Globus pallidus (tissue), 1 donor: ENCODE measurements at places on chromosomes 6 and 20.

DNA sequence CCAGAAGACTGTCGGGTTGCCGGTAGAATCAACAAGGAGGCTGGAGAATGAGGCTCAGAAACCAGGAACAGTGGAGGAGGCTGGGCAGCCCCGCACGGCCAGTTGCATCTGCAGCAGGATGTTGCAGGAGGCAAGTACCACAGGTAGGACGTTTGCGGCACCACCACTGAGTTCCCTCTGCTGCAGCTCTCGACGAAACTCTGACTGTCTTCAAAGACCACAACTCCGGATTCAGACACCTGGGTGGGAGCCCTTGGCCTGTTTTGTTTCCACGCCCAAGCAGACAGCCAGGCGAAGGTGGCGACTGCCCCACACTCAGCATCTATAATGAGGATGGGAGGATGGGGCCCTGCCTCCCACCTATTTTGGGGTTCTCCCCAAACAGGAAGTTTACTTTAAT is 218.2 kb downstream of the ZDHHC14 start:
- no peak for DNase-seq

GRCh38 chr6:165146456-165146855 is 162.9 kb downstream of the C6orf118 start:
- peak; percentile 81 for DNase-seq

- no peak for DNase-seq
These were observed 190.3 kb upstream of the SLC24A3 start for GRCh38 chr20:19022118-19022575.

DNA sequence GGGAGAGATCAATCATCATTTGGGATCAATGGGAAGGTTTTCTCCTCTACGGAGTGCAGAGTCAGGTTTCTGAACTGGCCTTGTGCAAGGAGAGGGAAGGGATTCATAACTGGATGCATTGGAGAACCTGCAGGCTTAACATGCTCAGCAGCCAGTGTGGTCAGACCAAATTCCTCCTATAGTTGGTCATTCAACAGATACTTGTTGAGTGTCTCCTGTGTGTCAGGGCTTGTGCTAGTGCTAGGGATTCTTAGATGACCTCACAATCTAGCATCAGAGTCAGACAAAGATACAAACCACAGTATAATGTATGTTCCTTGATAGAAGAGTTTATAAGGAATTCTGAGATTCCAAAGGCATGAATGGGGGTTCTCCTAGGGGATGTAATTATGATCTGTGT is 23.9 kb downstream of the RALY start:
- DNase-seq: no peak

DNA sequence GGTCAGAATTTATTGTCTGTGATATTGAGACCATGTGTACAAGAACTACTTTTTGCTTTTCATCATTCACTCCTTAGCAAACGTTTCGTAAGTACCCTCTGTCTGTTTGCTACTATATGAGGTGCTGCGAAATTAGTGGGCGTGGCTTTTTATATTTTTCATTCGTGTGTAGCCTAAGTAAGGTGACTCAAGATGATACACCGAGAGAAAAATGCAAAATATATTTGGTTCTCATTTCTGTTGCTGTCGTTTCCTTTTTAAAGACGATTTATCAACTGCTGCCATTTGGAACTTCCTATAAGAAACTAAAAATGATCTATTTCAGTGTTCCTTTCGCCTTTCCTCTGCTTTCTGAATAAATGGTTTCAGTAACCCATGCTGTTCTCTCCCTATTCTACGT is 61.2 kb downstream of the VAPB start:
- no peak for DNase-seq

DNA sequence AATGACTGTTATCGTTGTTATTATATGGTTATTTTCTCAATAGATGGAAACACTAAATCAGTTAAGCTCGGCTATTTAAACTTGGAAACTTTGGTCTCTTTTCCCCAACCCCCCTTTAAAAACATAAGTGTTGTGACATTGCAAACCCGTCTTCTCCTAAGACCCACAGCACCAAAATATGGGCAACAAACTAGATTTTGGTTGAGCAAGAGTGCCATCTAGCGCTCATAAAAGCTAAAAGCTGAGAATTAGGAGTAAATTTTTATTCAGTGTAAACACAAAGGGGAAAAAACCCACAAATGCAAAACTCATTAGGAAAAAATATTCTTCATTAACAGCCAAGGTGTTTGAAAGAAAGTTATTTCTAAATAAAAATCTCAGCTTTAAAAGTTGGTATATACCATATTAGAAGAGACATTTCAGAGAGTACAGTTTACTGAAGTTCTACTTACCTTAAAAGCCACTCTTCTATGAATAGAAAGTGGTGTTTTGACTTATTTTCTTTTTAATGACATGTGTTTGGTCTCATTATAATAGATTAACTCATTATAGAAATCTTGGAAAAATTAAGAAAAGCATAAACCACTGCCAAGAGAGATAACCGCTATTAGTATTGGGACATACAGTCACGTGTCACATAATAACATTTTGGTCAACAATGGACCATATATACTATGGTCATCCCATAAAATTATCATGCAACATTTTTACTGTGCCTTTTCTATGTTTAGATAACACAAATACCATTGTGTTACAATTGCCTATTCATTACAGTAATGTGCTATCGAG is 21.1 kb downstream of the SESN1 start:
- peak; percentile 79 for DNase-seq

- peak; percentile 80 for DNase-seq
These were observed at the start of gene ZSCAN16 for GRCh38 chr6:28124350-28124970. TSS of gene ZSCAN16 (plus strand) at chr6:28124609. CDS start at chr6:28125444, 835 bp downstream.

GRCh38 chr20:19070026-19070425 is 142.4 kb upstream of the SLC24A3 start:
- no peak for DNase-seq

GRCh38 chr20:774016-774659 is 5.8 kb upstream of the SLC52A3 start:
- DNase-seq: no peak

- no peak for DNase-seq
These were observed 18.3 kb downstream of the KIF6 start for GRCh38 chr6:39706819-39707335.

DNA sequence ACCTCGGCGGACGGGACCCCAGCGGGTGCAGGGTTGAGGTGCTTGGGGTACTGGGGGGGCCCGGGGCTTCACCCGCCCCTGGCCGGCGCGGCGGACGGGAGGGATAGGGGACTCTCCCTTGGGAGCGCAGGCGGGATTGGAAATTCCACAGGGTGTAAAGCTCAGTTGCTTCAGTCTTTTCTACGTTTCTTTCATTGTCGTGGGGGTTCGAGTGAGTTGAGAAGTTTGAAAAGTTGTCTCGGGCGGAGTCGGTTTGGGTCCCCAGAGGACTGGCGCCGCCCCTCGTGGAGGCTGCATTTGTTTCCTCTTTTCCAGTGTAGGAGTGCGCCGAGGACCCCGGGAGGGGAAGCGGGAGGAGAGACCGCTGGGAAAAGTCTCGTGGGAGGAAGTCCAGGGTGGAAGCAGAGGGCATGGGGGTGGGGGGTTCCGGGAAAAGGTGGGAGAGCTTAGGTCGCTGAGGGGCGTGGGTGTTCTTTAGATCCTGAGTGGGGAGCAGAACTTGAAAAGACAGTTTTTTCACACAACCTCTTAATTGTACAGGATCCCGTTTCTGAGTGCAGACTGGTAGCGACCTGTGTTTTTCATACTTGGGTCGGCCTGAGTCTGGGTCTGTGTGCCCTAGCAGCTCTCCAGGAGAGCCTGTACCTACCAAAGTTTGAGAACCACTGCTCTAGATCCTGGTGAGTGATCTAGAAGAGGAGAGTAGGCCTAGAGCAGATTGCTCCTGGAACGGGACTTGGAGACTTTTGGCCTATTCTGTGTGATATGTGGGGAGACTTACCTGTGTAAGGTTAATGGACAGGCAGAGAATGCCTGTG is 495 bp downstream of the FAM83B start:
- DNase-seq: no peak

DNA sequence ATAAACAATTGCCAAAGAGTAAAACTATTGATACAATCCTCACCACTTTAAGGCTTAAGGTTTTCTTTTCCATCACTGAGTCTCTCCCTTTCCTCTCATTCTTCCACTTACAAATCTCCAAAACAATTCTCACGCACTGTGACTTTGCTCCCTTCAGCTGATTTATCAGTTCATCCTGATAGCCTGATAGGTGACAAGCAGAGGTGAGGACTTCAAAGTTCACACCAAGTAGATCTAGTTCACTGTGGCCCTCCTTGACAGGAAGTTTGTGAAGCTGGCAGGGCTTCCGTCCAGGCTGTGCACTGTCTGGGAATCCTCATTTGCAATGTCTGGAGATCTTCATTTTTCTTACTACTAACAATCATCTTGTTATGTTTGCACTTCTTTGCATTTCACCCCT is 35.2 kb upstream of the POU5F1 start:
- no peak for DNase-seq

DNA sequence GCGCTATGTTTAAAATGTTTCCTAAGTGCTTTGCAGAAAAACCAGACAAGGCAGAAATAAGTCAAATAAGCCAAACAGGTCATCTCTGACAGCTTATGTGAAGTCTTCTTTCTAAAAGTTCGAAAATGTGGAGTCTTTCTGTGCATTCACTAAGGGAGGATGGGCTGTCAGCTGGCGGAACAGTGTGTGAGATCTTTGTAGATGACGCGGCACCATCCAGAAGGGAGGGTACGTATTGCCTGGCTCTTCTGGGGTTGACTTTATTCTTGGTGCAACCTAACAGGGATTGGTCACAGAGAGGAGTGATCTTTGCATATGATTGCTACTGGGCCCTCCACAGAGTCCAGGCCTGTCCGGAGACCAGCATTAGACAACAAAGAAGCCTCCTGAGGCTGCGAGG is 114.5 kb upstream of the EDN1 start:
- peak; percentile 66 for DNase-seq

DNA sequence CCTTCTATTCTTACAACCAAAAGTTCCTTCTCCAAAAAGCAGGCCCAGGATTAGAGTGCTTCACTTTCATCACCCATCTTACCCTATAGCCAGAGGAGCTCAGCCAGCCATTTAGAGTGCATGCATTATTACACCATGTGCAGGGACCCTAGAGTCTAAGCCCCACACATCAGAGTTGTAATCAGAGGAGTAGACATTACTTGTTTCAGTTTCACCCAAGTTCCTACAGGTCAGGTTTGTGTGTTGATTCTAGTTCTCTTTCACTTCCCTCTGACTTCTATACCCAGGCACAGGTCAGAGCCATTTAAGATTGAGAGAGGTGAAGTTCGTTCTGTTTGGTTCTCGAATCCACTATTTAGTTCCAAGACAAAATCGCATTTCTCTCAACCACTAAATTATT is 16.3 kb upstream of the ARFGEF3 start:
- no peak for DNase-seq

DNA sequence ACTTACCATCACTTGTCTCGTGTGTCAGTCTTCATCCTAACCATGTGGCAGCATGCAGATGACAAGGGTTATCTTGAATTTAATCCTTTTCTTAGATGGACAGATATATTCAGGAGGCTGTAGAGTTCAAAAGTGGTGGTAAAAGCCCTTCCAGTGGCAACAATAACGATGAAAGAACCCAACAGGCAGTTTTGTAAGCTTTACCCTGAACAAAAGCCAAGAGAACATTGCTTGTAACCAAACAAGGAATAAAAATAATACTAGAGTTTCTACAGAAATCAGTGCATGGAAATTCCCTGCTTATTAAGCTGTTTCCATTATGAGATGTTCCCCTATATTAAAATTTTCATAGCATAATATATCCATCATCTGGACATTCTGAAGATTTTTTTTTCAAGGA is 69.7 kb downstream of the PDE7B start:
- DNase-seq: no peak

- DNase-seq: no peak
These were observed 49.4 kb downstream of the PIGU start for GRCh38 chr20:34627458-34627857.

GRCh38 chr6:96683819-96684528 is 121.0 kb downstream of the FHL5 start:
- no peak for DNase-seq

GRCh38 chr6:3776881-3777507 is 25.5 kb upstream of the PXDC1 start:
- DNase-seq: no peak

DNA sequence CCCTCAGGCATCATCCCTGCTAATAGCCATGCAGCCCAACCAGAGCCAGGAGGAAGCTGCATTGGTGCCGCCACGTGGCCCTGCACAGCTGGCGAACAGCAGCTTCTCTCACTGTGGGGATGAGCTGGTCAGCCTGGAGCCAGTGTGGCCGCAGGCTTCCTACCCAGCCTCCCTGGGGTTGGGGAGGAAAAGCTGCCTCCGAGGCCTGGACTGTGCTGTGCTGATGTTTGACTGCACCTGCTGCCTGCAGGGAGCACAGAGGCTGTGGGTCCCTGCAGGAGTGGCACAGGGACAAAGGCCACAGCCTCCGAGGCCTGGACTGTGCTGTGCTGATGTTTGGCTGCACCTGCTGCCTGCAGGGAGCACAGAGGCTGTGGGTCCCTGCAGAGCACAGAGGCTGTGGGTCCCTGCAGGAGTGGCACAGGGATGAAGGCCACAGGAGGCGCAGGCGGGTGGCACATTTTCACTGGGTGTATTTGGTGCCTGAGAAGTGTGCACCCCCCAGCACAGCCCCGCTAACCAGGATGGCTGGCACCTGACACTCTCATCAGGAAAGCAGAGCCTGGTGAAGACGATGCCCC is 83.9 kb downstream of the DLL1 start:
- no peak for DNase-seq

GRCh38 chr20:1171461-1172093 is 13.2 kb downstream of the TMEM74B start:
- no peak for DNase-seq

GRCh38 chr20:11851646-11852045 is 66.0 kb upstream of the BTBD3 start:
- DNase-seq: no peak

- DNase-seq: no peak
These were observed 10.5 kb downstream of the CRISP3 start for GRCh38 chr6:49733680-49734079.
